Left lung (tissue), 14 donors: ENCODE measurements at places on chromosomes 1 and 21.

- H3K4me1 ChIP-seq, result peaks cover 7% of the 10 kb centered on the region
- H3K27ac ChIP-seq, result no peak overlapping the region
- no peaks in the 10 kb centered on the region for H3K36me3 ChIP-seq
These were observed 389.7 kb upstream of the RUNX1 start for GRCh38 chr21:35438643-35439404.

DNA sequence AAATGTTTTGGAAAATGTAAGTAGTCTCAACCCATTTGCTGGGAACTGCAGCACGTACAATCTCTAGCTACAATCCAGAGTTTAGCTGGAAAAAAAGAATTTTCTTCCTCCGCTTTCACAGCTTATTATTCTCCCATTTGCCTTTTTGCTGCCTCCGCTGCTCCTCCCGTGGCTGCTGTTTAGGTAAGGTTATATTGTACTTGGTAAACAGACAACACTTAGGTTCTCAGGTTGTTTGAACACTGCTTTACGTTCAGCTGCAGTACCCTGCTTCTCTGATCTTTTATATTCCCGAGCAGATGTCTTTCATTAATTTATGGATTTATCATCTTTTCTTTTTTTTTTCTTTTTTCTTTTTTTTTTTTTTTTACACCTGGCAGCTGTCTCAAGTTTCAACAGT, 14.3 kb downstream of the PROX1 start:
- H3K36me3 ChIP-seq, result no peaks in the 10 kb centered on the region
- no peak overlapping the region for H3K27ac ChIP-seq
- H3K4me3 ChIP-seq, result no peak overlapping the region

- H3K27ac ChIP-seq, result peak overlapping the region; percentile 93
- peak overlapping the region; percentile 70 for H3K4me3 ChIP-seq
- no peaks in the 10 kb centered on the region for H3K36me3 ChIP-seq
- H3K4me1 ChIP-seq, result peaks cover 29% of the 10 kb centered on the region
- no peak for DNase-seq
These were observed 932 bp downstream of the RPF1 start for GRCh38 chr1:84479998-84480397.

DNA sequence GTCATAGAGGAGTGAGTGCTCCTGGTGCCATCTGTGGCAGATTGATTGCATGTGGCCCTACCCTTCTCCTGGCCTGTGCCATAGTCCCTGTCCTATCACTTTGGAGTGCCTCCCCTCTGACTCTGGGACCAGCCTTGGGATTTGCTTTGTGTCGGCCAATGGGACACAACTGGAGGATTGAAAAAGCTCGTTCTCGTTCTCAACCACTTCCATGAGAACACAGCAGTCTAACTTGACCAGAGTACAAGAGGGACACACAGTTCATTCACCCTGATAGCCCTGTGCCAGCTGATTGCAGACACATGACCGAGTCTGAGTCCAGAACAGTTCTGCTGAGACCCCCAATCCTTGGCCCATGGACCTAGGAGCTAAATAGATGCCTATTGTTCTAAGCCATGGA, 47.8 kb downstream of the C1orf198 start:
- H3K4me1 ChIP-seq, result peaks cover 11% of the 10 kb centered on the region
- no peak overlapping the region for H3K27ac ChIP-seq
- H3K4me3 ChIP-seq, result no peak overlapping the region
- H3K27me3 ChIP-seq, result no peaks in the 10 kb centered on the region
- no peak for DNase-seq
